ENCODE measurements at places on chromosomes 1 and 21. TPM values are rescaled to one million over a fixed set of nuclear protein-coding genes. Genes with fewer than 3 reads are reported as not detected.

DNA sequence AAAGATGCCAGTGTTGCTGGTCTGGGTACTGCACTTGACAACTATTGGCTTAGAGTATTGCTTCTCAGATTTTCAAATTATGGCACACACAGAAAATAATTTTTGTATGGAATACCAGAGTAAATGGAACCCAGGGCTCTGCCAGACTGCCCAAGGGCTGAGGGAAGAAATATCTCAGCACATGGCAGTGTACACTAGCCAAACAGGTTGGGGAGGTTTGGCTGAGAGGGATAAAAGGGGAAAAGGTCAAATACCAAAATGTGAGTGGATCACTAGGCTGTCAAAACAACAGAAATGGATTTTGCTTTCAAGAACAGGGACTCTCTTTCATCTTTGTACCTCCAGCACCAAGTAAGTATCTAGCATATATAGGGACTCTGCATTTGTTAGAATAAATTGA lies 3.0 kb upstream of the RGS8 start:
- no peak for ATAC-seq

GRCh38 chr1:12369258-12369657 lies 139.4 kb downstream of the VPS13D start:
- no peak for ATAC-seq

GRCh38 chr1:25900219-25900618 lies 6.0 kb downstream of the STMN1 start:
- ATAC-seq: peak; percentile 62

The SLAMF8 gene
- total RNA-seq: not detected

DNA sequence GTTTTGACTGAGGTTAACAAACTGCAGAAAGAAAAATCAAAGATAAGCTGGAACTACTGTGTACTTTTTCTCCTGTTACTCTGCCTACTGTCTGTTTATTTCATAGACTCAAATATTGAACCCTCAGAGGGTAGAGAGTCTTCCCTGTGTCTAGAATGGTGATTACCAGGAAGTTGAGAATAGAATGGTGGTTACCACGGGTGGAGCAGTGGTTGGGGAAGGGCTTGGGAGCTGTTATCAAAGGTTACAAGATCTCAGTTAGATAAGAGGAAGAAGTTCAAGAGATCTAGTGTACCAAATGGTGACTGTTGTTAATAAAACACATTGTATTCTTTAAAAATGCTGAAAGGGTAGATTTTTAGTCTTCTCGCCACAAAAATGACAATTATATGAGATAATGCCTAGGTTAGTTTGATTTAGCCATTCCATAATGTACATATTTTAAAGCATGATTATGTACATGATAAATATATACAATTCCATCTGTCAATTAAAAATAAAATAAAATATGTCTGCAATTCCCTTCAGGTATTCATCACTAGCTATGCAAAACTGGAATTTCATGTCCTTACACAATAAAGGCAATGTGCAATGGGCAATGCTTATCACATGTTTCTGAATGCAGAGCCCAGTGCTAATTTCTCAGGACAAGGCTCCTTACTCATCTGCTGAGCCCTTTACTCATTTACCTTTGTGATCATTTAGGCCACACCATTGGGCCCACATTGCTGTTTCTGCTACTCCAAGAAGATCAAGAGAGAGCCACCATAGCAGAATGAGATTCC lies 474.3 kb upstream of the CAMK1G start:
- ATAC-seq: no peak

The FAM110D gene
- 0.43 TPM for total RNA-seq

- ATAC-seq: no peak
Observed at GRCh38 chr1:193256019-193256418, 69.6 kb upstream of the B3GALT2 start.

DNA sequence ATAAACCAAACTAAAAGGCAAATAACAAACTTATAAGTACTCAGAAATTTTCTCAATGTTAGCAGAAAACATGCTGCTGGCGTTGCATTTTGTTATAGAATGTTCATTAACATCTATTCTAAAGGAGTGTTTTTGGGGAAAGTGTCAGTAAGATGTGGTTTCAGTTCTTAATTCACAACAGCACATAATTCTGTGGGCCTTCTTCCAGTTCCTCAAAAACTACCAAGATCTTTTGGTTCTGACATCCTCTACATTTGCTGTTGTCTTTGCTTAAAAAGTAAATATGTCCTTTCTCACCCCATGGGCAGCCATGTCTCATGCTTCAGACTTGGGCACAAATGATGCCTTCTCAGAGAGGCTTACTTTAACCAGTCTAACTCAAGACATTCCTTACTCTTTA lies 152.5 kb downstream of the CDC7 start:
- ATAC-seq: no peak

DNA sequence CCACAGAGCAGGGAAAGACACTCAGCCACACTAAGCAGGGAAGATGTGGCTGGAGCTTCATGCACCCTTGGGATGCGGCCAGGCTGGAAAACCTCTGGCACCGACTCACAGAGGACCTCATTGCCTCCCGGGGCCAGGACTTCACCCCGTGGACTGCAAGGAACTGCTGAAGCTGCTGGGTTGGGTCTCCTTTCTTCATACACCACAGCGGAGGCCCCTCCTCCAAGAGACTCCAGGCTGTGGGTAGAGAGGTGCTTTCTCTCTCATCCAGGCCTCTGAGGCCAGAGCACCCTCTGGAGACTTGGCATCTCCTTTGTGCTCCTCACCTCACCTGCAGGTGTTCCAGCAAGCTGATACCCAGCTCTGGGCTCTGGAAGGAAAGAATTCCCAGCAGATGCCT lies 76.0 kb upstream of the EDN2 start:
- ATAC-seq: no peak

The LENEP gene
- total RNA-seq: 0.89 TPM

- ATAC-seq: no peak
Observed at GRCh38 chr1:30764939-30765555, 7.5 kb upstream of the LAPTM5 start.

DNA sequence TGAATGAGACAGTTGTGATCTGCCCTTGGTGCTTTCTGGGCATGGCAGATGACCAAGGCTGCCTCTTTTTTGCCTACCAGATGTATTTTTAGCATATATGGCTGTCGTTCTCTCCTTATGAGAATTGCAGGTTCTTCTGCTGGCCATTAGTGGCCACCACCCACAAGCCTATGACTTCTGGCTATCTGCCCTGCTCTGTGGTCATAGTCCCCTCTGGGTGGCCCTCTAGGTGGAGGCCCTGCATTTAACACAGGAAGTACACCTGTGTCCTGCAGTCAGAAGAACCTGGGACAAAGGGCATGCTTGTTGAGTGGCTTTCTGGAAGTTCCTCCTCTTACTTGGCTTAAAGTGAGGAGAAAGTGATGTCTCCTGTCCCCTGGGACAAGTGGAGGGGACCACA lies 6.5 kb downstream of the FCAMR start:
- no peak for ATAC-seq

DNA sequence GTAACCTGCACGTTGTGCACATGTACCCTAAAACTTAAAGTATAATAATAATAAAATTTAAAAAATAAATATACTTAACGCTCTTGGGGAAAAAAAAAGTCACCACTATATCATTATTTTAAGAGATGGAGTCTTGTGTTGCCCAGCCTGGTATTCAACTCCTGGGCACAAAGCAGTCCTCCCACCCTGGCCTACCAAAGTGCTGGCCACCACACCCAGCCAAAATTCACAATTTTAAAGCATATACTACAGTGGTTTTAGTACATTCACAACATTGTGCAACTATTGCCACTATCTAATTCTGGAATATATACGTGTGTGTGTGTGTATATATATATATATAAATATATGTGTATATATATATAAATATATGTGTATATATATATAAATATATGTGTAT lies 5.9 kb downstream of the HMGN2 start:
- no peak for ATAC-seq

- no peak for ATAC-seq
Observed at GRCh38 chr1:21435646-21436487, 4.1 kb upstream of the NBPF3 start.

GRCh38 chr1:113255038-113255719 lies 135.1 kb upstream of the MAGI3 start:
- ATAC-seq: no peak

DNA sequence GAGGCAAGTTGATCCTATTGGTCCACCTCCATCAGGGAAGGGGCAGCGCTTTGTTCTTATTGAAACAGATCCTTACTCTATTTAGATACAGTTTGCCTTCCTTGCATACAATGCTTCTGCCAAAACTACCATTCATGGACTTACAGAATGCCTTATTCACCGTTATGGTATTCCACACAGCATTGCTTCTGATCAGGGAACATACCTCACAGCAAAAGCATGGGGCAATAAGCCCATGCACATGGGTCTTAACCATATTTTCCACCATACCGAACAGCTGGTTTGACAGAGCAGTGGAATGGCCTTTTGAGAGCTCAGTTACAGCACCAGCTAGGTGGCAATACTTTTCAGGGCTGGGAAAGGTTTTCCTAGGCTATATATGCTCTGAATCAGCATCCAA lies 544.8 kb upstream of the ADGRL4 start:
- ATAC-seq: no peak

GRCh38 chr1:245802941-245803665 lies 648.3 kb downstream of the KIF26B start:
- ATAC-seq: no peak
